ENCODE measurements at places on chromosomes 7 and 10. TPM values are rescaled to one million over a fixed set of nuclear protein-coding genes. Genes with fewer than 3 reads are reported as not detected.

GRCh38 chr7:39153647-39154046 lies 175.9 kb downstream of the POU6F2 start:
- no peak for DNase-seq

DNA sequence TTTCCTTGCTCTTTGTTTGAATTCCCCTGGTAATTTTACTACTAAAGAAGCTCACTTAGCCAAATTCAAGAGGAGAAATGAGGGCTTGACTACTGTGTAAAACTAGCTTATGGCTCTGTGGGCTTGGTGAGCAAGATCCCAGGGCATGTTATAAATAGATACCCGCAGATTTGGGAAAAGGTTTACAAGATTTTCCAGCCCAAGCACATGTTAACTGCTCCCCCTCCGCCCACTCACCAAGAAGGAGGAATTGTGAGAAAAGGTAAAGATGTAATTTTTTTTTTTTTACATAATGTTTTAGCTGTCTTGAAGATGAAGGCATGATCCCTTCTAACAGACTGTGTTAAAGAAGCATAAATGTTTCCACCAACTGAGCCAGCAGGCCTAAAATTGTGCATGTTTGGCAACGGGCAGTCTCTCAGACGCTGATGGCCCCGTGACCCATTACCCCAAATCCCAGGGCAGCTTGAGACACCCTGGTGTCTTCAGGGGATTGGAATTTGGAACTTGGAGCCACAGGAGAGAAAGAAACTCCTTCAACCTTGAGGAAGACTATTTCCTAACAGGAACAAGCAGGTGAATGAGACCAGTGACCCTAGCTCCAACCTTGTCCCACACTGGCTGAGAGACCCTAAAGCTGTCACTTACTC lies 429.8 kb upstream of the CELF2 start:
- DNase-seq = no peak

DNA sequence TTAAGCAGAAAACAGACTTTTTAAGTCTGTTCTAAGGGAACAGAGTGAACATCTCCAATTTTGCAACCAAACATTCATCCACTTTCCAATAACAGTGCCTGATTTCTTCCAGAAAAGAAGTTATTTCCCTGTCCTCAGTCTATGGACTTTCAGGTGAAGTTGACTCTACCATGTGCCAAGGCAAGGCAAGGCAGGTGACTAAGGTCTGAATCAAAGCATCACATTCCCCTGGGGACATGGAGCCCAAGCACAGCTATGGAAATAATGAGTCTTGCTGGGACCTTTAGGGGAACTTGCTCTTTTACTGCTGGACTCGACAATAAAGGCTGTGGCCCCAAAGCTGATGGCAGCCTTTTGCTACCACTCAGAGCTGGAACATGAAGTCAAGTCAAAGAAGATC lies 182.2 kb downstream of the FGFR2 start:
- no peak for DNase-seq

- DNase-seq = no peak
These were observed 140.6 kb downstream of the KCNMA1 start for GRCh38 chr10:77496941-77497420.

DNA sequence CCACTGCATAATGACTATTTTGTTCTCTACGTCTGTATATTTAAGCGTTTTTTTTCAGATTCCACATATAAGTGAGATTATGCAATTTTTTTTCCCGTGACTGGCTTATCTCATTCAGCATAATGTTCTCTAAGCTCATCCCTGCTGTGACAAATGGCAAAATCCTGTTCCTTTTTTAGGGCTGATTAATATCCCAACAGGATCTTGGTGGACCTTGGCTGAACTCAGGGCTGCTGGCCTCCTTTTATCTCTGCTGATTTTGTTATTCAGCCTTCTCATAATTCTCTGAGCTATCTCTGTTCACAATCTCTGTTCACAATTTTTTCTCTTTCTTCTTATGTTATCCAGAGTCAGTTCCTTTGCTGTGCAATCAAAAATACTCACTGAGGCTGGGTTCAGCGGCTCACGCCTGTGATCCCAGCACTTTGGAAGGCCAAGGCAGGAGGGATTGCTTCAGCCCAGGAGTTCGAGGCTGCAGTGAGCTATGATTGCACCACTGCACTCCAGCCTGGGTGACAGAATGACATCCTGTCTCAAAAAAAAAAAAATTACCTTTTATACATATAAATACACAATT lies 1035.9 kb upstream of the AUTS2 start:
- no peak for DNase-seq

The HMX2 gene
- polyA plus RNA-seq = 0.75 TPM

The CPN1 gene
- 3.0 TPM for polyA plus RNA-seq

The SHTN1 gene
- polyA plus RNA-seq = 27.5 TPM

- no peak for DNase-seq
These were observed 8.5 kb downstream of the PDZD8 start for GRCh38 chr10:117366741-117367140.

GRCh38 chr7:133857376-133858119 lies 269.6 kb upstream of the LRGUK start:
- DNase-seq = no peak

The PSD gene
- polyA plus RNA-seq = 9.3 TPM

The GRID2IP gene
- 0.91 TPM for polyA plus RNA-seq

The ELFN1 gene
- 9.3 TPM for polyA plus RNA-seq

DNA sequence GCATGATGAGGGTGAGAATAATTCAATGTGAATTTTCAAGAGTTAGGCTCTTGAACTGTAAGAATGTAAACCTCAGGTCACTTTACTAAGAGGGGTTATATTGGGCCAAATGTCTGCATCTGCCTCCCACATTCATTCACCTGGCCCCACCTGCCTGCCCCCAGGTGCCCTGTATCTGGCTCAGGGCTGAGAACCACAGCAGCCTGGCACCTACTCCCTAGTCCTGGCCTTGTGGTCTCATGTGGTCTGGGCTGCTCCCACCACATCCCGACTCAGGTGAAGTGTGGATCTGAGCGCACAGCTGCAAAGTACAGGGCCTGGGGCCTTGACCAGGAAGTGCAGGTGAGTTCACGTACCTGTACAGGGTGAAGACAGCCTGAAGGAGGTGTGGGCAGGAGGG lies 182.1 kb downstream of the PFKFB3 start:
- DNase-seq = no peak

The PRR15 gene
- 2.6 TPM for polyA plus RNA-seq

The ADAM12 gene
- polyA plus RNA-seq = 26.4 TPM

DNA sequence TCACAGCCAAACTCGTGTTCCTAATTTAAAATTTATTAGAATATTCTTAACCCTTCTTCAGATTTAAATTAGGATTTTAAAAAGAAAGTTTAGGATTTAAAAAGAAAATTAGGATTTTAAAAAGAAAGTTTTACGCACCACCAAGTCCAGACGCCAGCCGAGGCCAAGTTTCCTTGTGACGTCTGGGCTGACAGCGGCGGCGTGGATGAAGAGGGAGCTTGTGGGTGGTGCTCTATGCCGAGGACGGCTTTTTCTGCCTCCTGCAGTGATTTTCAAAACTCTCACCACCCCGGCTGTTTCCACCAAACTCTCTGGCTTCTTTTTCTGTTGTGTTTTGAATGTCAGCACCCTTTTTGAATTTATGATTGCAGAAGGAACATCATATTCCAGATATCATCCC lies 252.9 kb downstream of the DNAJB6 start:
- DNase-seq = no peak

- no peak for DNase-seq
These were observed 43.7 kb upstream of the DGKI start for GRCh38 chr7:137890449-137890921.

The WDFY4 gene
- polyA plus RNA-seq = 2.1 TPM
